ENCODE measurements at places on chromosomes 12 and 14. TPM values are rescaled to one million over a fixed set of nuclear protein-coding genes. Genes with fewer than 3 reads are reported as not detected.

SELPLG gene
- 3.6 TPM for total RNA-seq

PMCH gene
- total RNA-seq, result not detected

CLIP1 gene
- total RNA-seq, result 45.8 TPM

RD3L gene
- total RNA-seq, result not detected

NEK9 gene
- total RNA-seq, result 22.2 TPM

CCDC197 gene
- not detected for total RNA-seq

AJUBA gene
- total RNA-seq, result 53.0 TPM

DNA sequence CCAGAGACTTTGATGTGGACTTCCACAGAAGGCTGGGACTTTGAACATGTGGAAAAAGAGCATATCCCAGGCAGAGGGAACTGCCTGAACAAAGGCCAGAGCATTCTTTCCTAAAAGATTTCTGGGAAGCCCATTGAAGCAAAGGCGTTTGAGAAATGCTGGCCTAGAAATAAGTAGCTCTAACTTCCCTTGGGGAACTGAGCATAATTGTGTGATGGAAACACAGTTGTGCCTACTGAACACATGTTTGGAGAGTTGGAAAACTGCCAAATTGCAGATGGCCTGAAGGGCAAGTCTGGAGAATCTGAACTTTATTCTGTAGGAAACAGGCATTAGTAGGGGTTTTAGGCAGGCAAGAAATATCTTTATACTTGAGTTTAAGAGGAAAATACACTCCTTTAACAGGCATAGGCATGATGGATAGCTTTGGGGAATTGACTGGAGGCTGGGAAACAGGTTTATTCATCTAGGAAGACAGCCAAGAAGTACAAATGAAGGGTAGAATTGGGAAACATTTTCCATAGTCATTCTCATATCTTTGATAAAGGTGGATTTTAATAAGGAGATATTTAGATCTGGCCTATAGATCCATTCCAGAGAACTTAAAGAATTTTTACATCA, 134.1 kb downstream of the TPH2 start:
- H3K27ac ChIP-seq, result no peak overlapping the region
- DNase-seq, result no peak
- H3K4me1 ChIP-seq, result no peaks in the 10 kb centered on the region
- H3K27me3 ChIP-seq, result no peaks in the 10 kb centered on the region
- H3K36me3 ChIP-seq, result no peaks in the 10 kb centered on the region

DNA sequence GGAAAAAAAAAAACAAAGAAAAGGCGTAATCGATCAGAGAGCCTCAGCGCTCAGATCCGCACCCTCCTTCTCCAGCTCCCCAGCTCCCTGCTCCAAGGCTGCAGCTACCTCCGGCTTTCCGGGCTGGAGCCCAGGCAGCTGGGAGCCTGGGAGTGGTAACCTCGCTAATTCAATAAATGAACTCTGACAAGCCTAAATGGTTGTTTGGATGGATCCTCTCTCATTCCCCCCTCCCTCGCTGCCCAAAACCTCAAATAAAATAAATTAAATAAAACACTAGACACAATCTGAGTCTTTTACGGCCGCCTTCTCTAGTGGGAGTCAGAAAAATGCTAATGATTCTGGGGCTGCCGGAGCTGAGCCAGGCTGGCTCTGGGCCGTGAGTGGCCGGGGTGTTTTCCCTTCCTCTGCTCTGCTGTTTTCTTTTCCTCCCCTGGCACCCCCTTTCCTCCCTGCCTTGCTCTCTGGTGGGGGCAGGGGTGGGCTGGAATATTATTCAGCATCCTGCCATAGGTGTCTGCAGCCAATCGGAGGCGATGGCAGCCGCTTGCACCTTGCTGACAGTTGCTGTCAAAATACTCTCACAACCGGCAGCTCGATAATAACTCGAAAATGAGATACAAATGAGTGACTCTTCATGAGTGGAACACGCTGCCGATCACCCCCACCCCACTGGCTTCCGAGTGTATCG, 76.1 kb downstream of the RBM19 start:
- no peak overlapping the region for H3K27ac ChIP-seq
- H3K4me3 ChIP-seq, result no peak overlapping the region
- DNase-seq, result no peak

DNA sequence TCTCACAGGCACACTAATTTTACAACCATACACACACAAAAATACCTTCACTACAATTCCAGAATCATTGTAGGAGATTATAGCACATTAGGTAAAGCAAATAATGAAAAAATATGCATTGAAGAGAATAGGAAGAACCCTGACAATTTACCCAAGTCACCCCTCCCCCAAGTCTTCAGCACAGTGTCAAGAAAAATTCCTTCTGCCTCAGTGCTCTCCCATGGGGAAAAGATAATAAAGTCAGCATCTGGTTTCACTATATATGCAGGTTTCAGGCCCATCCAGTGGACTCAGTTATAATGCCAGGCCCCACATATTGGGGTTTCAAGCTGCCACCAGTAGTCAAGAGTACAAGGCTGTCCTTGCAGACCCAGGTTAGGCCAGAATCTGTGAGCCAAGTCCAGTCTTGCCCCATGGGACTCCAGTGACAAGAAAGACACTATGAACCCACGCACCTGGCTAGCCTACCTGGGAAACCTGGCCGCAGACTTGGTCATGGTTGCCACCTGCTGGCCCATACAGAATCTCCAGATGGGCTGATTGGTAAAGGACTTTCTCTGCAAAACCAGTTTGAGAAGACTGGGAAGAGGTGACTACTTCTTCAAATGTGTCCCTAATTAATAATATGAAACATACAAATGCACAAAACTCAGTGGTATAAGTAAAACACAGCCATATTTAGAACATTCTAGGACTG, 398.6 kb upstream of the FLRT2 start:
- no peak overlapping the region for H3K27ac ChIP-seq
- H3K4me1 ChIP-seq, result peaks cover 8% of the 10 kb centered on the region
- no peaks in the 10 kb centered on the region for H3K27me3 ChIP-seq
- no peaks in the 10 kb centered on the region for H3K36me3 ChIP-seq

DNA sequence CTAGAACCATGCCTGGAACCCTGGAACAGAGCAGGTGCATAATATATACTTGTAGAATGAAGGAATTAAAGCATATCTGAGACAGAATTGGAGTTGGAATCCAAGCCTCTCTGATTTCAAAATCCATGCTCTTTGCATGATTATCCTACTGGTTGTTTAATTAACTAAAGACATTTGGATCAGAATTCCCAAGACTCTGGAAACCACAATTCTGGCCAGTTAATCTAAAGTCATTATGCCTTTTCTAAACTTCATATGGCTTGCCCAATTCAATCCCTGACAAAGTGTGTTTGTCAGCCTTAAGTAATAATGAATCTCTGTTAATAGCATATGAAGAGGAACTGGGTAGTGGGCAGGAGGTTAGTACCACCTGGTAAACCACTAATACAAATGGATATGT, 422.6 kb downstream of the ATP23 start:
- H3K4me3 ChIP-seq, result no peak overlapping the region
- no peaks in the 10 kb centered on the region for H3K4me1 ChIP-seq
- no peaks in the 10 kb centered on the region for H3K27me3 ChIP-seq

DNA sequence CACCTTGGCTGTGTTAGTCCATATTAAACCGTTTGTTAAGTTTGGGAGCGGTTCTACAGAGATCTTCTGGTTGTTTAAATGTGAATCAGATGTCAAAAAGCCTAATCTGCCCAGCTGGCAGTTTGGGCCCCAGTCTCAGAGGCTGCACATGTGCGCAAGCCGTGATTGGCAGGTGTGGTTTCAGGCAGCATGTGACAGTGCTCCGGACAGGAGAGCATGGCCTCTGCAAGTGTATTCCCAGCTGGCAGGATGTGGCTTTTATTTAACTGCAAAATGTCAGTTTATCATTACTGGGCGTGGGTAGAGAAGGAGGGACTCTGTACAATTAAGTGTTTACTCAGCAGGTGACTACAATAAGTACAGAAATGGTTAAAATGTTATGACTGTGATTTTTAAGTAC, 77.5 kb downstream of the PELI2 start:
- H3K36me3 ChIP-seq, result no peaks in the 10 kb centered on the region
- H3K27ac ChIP-seq, result no peak overlapping the region
- DNase-seq, result no peak
- H3K27me3 ChIP-seq, result no peaks in the 10 kb centered on the region
- no peaks in the 10 kb centered on the region for H3K4me1 ChIP-seq

DNA sequence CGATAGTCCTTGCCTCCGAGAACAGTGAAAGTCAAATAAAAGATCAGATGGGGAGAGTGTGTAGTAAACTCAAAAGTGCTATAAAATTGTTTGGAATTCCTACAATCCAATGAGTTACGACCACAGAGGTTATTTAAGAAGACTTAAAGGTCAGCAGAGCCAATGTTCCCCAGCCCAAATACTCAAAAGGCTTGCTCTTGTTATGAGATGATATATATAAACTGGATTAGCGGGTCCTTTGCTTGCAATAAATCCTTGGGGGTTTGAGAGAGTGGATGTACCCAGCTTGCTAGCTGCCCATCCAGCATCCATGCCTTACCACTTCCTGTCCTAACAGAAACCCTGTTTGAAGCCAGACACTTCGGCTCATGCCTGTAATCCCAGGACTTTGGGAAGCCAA, 29.0 kb upstream of the MED13L start:
- no peak for DNase-seq
- H3K36me3 ChIP-seq, result no peaks in the 10 kb centered on the region
- no peak overlapping the region for H3K4me3 ChIP-seq
- H3K27ac ChIP-seq, result no peak overlapping the region

DNA sequence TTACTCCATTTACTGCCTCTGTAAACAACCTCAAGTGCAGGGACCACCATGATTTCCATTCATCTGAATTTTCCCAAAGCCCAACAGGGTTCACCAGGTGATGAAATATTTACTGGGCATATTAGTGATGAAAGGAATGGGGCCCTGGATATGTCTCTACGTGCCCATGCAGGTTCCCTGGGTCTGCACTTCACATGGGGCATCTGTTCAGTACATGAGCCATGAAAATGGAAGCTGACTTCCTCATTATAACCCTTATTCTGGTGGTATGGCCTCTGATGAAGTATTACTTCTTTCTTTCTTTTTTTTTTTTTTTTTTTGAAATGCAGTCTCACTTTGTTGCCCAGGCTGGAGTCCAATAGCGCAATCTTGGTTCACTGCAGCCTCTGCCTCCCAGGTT, 26.5 kb upstream of the CORO1C start:
- no peak overlapping the region for H3K27ac ChIP-seq
- no peaks in the 10 kb centered on the region for H3K36me3 ChIP-seq
- no peak for DNase-seq
- H3K4me1 ChIP-seq, result no peaks in the 10 kb centered on the region
- no peaks in the 10 kb centered on the region for H3K27me3 ChIP-seq

GRCh38 chr12:77995436-77996167, 164.9 kb downstream of the NAV3 start:
- no peak overlapping the region for H3K27ac ChIP-seq
- no peaks in the 10 kb centered on the region for H3K4me1 ChIP-seq
- no peaks in the 10 kb centered on the region for H3K36me3 ChIP-seq
- DNase-seq, result no peak

DNA sequence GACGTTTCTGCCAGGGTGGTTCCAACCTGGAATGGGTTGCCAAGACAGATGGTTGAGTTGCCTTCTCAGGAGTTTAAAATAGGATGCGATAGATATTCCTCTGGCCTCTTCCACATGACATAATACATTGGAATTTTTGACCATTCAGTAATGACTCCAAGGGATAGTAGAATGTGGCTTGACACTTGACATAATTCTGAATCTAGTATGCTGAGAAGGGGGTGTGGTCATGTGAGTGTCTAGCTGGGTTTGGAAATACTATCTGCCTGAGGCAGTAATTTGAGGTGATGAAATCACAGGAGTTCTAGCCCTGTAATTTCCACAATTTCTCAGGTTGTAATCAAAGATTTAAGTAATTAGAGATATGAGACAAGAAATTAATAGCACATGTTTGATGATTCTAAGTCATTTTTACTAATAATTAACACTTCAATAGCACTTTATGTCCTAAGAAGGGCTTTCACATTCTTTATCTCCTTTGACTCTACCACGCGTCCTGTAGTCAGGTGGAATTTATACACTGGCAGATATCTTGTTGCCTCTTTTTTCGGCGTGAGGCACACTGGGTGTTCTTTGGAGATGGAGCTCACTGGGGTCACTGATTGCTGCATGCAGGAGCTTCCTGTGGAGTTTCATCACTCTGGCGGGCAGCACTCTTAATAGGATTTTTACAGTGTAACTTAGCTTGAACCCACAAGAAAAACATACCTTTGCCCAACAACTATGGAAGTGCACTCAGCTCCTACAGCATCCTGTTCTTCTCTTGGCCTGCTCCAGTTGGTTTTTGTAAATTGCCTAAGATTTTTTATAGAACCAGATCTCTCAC, 3.2 kb upstream of the AMIGO2 start:
- H3K4me3 ChIP-seq, result no peak overlapping the region
- DNase-seq, result no peak
- no peaks in the 10 kb centered on the region for H3K36me3 ChIP-seq
- no peaks in the 10 kb centered on the region for H3K27me3 ChIP-seq

GRCh38 chr14:35512765-35513164, 21.2 kb upstream of the INSM2 start:
- no peaks in the 10 kb centered on the region for H3K36me3 ChIP-seq
- H3K27ac ChIP-seq, result no peak overlapping the region
- H3K27me3 ChIP-seq, result no peaks in the 10 kb centered on the region
- H3K4me1 ChIP-seq, result no peaks in the 10 kb centered on the region

GRCh38 chr14:77889971-77890442, 90.1 kb downstream of the ADCK1 start:
- H3K36me3 ChIP-seq, result no peaks in the 10 kb centered on the region
- no peaks in the 10 kb centered on the region for H3K27me3 ChIP-seq
- no peak overlapping the region for H3K4me3 ChIP-seq
- DNase-seq, result no peak

DNA sequence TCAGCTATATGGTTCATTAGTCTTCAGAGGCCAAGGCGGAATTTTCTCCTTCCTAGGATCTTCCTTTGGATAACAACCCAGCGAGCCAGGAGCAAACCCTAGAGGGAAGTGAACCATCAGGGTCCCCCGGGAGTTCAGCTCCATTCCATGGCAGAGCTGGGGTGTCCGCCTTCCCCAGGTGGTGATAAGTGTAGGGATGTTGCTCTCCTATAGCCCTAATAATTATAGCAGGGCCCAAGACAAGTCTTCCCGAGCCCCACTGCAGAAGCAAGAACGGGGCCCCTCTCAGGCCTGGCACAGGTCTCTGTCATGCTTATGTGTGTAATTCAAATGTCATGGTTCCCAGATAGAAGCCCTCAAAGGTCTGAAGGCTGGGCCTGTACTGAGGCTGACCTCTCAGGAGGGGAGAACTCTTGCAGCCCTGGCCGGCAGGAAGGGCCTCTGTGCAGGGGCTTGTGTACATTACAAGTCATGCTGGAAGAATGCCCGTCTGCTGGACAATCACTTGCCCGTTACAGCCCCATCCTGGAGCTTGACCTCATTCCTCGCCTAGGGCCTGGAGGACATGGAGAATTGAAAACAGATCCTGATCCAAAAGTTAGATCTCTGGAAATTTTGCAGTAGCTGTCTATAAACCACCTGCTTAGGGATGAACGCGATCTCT, 17.3 kb downstream of the LRTM2 start:
- H3K36me3 ChIP-seq, result no peaks in the 10 kb centered on the region
- no peak overlapping the region for H3K4me3 ChIP-seq
- DNase-seq, result no peak
- no peak overlapping the region for H3K27ac ChIP-seq

- no peak for DNase-seq
- H3K27ac ChIP-seq, result no peak overlapping the region
- no peaks in the 10 kb centered on the region for H3K27me3 ChIP-seq
- H3K36me3 ChIP-seq, result no peaks in the 10 kb centered on the region
- H3K4me3 ChIP-seq, result no peak overlapping the region
These were observed 202.8 kb downstream of the ANO2 start for GRCh38 chr12:5742258-5742657.
